ENCODE measurements at places on chromosomes 2 and 18.

- DNase-seq, result no peak
Observed at GRCh38 chr2:210531050-210531449, 25.3 kb upstream of the CPS1 start.

- no peak for DNase-seq
Observed at GRCh38 chr18:21857871-21858270, 117.3 kb downstream of the MIB1 start.

GRCh38 chr2:102498414-102498813 is 25.4 kb downstream of the SLC9A4 start:
- DNase-seq, result no peak

DNA sequence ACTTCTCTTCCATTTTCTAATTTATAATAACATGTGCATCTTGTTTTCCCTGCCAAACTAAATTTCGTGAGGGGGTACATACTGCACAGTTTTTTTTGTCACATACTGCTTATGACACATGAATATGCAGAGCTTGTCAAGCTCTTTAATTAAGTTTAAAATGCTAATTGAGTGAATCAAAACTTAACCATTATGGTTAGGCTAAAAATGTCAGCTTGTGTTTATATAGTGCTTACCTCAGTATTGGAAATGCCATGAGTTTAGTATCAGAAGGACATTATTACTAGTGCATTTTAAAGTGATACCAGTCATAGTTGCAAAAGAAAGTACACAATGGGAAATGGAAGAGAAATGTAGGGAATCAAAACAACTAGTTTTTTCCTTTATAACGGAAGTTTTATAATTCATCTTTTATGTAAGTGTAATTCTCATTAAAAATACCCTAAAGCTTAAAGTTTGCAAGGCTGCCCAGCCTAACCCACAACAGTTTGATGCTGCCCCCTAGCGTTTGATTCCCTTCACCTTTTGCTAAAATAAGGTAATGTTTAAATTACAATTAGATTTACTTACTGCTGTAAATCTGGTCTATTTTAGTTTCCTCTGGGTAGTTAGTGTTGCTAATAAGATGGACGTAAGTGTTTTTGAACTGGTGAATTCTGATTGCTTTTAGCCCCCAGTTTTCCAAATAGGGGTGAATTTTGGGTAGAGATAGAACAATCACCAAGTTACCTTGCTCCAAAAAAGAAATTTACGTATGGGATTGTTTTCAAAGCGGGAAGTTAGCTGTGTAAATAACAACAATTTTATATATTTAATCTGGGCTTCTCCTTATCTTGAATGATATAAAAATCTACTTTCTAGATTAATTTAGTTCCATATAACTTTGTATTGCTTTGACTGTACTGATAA is 3.2 kb downstream of the SLC39A10 start:
- no peak for DNase-seq

DNA sequence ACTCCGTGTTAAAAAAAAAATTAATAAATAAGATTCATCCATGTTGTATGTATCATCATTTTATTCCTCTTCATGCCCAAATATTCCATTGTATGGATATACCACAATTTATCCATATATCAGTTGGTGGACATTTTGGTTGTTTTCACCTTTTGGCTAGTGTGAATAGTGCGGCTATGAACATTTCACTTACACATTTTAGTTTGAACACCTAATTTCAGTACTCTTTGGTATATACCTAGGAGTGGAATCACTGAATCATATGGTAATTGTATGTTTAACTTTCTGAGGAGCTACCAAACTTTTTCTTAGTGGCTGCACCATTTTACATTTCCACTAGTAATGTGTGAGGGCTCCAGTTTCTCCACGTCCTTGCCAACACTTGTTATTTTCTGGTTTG is 20.0 kb downstream of the CDCA7 start:
- DNase-seq, result no peak

DNA sequence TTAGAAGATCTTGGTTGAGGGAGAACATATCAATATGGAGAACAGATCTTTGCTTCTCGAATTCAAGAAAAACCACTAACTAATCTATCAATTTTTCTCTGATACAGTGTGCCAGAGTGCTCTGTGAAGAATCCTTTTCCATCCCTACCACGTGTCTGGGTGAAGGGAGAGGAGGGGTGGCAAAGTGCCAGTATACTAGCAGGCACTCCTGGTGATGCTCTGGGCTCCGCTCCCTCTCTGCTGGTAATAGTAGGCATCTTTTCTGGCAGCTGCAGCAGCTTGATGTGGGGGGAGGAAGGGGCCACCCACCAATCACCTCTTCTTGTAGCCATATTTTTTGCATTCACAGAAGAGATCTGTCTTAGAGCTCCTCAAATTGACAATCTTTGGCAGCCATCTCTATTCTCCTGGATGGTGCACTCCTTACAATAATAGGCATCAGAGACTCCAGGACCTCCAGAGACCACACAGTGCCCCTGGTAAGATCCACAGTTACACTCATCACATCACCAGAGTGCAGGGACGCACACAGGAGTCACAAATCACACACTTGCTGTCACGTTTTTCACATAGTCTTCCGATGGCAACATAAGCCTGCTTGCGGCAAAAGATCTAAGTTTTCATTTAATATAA is 15.7 kb downstream of the STK39 start:
- DNase-seq, result no peak

- DNase-seq, result no peak
Observed at GRCh38 chr2:135843671-135844070, 6.7 kb upstream of the LCT start.

- DNase-seq, result no peak
Observed at GRCh38 chr2:173983391-173983871, 18.3 kb upstream of the SP3 start.

- no peak for DNase-seq
Observed at GRCh38 chr2:86003967-86004366, 101.7 kb downstream of the POLR1A start.

DNA sequence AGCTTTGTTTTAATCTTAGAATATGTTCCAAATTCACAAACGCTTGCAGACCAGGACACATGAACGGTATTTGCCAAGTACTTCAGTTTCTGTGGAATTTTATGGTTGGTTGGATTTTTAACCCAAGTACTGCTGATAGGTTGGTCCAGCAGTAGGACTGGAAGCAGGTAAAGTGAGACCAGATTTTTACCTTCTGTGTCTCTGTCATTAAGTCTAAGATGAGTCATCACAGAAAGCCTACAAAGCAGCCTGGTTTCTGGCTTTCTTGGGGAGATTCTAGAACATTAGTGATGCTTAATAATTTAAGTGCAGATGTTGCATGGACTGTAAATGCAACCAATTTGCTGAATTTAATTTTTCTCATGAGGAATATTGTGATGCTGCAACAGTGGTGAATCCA is 100.5 kb downstream of the SCG2 start:
- no peak for DNase-seq

DNA sequence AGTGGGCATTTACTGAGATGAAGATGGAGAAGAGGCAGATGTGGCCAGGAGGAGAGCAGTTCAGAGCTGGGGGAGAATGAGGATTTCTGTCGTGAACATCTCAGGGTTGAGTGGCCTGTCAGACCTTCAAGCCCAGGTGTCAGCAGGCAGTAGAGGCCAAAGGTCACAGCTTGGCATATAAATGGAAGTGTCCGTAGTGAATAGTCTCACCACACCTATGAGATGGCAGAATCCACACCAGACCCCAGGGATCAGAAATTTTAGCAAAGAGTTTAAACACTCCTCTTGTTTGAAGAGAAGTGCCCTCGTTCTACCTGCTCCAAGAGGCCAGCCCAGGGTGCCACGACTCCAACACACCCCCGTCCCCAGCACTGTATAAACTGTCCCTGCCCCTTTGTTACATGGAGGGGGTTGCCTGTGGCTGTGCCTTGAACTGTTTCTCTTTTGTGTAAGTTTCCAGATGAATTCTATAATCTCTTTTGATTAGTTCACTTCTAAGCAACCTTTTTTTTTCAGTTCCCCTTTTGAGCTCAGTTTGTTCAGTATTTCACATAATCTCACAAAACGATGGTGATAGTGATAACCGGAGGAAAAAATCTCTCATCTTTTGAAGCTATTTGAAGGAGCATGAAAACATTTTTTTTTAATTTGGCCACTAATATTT is 69.0 kb upstream of the TTC39C start:
- no peak for DNase-seq

DNA sequence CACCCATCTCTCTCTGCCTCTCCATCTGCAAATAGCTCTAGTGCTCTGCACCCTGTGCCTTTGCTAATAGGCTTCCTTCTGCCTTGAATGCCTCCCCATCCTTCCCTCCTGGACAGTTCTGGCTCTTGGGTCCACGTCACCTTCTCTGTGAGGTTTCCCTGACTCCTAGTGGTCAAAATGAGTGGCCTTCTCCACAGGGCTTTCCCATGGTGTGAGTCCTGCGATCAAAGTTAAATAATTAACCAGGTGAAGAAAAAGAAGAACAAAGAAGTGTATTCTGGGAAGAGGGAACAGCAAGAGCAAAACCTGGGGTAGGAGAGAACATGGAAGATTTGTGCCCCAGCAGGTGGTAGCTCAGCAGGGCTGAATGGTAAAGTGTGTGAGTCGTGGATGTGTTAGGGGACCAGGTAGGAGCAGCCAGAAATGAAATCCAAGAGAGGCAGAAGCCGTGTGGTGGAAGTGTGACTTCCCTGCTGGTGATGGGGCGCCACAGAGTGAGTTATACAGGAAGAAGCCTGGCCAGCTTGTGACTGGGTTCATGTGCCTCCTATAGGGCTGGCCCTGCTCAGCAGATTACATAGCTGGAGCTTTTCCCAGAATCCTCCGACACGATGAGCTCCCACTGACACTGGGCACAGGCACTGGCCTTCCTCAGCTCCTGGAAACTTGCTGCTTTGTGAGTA is 93.8 kb upstream of the LDAH start:
- no peak for DNase-seq

DNA sequence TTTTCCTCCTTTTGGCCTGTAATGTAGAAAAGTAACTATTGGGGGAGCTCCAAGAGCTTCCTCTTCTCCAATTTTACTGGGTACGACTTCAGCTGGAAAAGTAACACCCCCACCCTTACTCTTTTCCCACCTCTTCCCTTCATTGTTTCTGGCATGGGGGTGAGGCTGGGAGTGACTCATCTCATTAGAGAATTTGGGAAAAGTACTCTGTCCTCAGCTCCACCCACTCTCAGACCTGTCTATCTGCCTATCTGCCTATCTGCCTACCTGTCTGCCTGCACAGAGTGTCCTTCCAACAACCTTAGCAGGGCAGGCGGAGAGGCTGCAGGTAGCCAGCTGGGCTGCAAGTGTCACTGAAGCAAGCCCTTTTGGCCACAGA is 93.6 kb downstream of the EPHA4 start:
- no peak for DNase-seq
